Karpas-422 (cell line): ENCODE measurements at places on chromosomes 7 and 10. TPM values are rescaled to one million over a fixed set of nuclear protein-coding genes. Genes with fewer than 3 reads are reported as not detected.

Gene VGF
- total RNA-seq: 0.86 and 1.4 TPM in 2 replicates

Gene SLC13A1
- total RNA-seq: not detected in 2 replicates

Gene ASAH2
- 8.7 and 20.0 TPM in 2 replicates for total RNA-seq

Gene ASB15
- 0.04 TPM in 1 of 2 replicates, not detected in the other for total RNA-seq

Gene XRCC2
- 5.9 and 7.7 TPM in 2 replicates for total RNA-seq

Gene CNPY1
- not detected in 2 replicates for total RNA-seq

Gene MMRN2
- total RNA-seq: not detected in 2 replicates

Gene CACUL1
- 28.2 and 50.3 TPM in 2 replicates for total RNA-seq

Gene MYOZ1
- not detected in 2 replicates for total RNA-seq

Gene FOXP2
- not detected in 2 replicates for total RNA-seq

Gene PIK3CG
- total RNA-seq: 87.6 and 118 TPM in 2 replicates

Gene GIMAP1
- total RNA-seq: 0.07 TPM in 1 of 2 replicates, not detected in the other

Gene COL1A2
- not detected in 2 replicates for total RNA-seq

Gene INSYN2A
- not detected in 2 replicates for total RNA-seq

Gene PTF1A
- total RNA-seq: not detected in 2 replicates

Gene HOGA1
- 0.79 TPM in 1 of 2 replicates, not detected in the other for total RNA-seq

Gene TAS2R3
- 0.94 and 1.0 TPM in 2 replicates for total RNA-seq

Gene PLEKHS1
- total RNA-seq: not detected in 2 replicates

Gene ELFN1
- not detected in 2 replicates for total RNA-seq

Gene EN2
- total RNA-seq: not detected in 2 replicates

Gene MRLN
- total RNA-seq: 0.25 TPM in 1 of 2 replicates, not detected in the other

Gene GBX1
- total RNA-seq: not detected in 2 replicates

Gene GNAT3
- total RNA-seq: 0.26 and 0.43 TPM in 2 replicates

Gene ZDHHC6
- 20.9 and 33.9 TPM in 2 replicates for total RNA-seq

Gene FAM25A
- total RNA-seq: not detected in 2 replicates

Gene CALHM3
- 0.30 and 0.61 TPM in 2 replicates for total RNA-seq

Gene PDZD7
- 2.6 and 3.0 TPM in 2 replicates for total RNA-seq
